Hematopoietic multipotent progenitor cell treated with erythropoietin and hydrocortisone succinate and interleukin-3 and kit ligand, for 8 days (in vitro differentiated cells): ENCODE measurements at places on chromosomes 6 and 20.

- DNase-seq: no peak
These were observed 23.8 kb downstream of the MAN1A1 start for GRCh38 chr6:119325559-119326265.

DNA sequence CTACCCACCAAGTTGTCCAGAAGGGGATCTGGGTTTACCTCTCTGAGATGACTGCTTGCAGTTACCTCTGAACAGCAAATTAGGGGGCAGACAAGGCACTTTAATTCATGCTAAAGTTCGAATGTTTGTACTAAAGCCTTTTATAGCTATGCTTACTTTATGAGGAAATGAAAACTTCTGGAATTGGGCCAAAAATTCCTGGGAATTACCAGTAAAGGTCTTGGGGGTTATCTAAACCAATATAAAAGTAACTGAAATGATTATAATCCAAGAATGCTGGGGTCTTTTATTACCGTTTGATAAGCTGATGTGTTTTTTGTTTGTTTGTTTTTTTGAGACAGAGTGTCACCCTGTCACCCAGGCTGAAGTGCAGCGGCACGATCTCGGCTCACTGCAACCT, 7.9 kb upstream of the LZTS3 start:
- DNase-seq: no peak

DNA sequence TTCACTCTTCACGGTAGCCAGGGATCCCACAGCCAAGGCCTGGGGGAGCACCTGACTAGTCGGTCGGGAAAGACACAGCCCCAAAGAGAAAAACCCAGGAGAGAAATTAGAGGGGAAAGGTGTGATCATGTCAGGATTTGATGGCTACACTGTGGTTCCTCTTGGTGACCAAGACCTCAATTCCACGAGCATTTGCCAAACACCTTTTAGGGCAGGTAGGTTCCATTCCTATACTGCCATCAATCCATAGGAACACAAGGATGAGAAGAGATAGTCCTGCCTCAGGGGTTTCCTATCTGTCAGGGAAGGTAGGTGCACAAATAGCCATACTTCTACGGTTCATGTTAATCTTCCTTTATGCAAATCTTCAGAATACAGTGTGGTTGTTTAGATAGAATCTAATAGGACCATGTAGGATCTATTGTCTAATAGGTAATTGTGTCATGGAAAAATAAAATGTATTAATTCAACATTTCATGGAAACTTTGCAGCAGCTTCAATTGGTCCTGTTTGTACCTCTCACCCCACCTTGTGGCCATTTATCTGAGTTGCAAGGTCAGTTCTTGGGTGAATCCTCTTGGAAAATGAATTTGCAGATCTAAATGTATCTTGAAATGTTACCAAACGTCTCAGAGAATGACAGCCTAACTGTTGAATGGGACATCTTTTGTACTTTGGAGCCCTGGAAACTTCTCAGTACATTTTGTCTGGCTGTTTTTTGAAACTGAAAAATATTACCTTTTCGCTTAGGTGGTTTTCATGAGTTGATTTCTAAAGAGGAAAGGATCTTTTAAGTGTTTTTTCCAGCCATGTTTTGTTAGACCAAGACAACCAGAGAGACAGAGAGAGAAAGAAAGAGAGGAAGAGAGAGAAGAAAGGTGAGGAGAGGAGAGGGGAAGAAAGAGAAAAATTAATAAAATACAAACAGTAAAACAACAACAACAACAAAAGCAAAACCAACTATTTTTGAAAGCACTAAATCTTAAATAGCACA, 33.7 kb upstream of the IYD start:
- DNase-seq: peak; percentile 64

DNA sequence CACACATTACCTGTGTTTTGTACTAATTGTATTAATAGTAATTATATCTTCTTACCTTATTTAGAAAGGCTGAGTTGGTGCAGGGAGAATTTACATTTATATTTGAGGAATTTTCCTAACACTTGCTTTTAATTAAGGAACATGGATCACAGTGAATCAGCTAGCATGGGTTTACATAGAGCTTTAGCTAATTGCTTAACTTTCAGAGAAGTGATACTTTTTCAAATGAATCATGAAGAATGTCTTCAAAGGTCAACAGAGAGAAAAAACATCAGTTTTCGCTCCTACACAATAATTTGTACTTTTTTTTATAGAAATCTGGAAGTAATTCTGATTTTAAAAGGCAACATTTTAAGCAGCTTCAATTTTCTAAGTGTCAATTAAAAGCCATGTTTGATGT, 195.0 kb upstream of the HEY2 start:
- no peak for DNase-seq

- DNase-seq: no peak
These were observed 107.0 kb downstream of the POPDC3 start for GRCh38 chr6:105072798-105073199.

DNA sequence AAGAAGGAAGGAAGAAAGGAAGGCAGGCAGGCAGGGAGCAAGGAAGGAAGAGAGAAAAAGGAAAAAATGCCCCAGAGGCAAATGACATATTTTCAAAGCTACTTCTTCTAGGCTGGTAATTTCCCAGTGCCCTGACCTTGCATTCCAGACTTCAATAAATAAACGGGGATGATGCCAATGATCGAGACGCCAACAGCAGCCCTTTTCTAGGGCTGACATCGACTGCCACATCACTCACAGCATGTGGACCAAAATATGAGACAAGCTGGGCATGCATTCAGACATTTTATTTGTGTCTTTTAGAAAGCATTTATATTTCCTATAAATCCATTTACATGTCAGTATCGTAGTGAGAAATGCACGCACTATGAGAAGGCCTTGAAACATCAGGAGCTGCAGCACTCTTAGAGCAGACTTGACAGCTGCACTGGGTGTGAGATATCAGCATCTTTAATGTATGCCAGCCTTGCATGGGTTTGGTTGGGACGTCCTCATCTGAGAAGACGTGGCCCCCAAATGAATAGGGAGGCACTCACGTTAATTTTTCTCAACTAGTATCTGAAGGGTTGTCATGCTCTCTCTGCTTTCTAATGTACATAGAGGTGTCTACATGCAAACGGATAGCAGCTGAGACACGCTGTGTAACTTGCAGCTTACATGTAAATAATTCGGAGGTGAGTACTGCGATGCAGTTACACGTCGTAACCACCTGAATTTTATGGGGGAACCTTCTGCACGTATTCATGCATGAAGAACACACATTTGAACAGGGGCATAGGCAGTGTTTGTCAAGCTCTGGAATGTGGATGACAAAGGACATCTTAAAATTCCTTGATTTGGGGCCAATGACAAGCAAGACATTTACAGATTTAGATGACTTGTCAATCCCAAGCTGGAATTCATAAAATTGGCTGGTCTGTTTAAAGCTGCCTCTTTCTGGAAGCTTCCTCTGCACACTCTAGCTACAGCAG, 149.1 kb upstream of the AGPAT4 start:
- DNase-seq: no peak

DNA sequence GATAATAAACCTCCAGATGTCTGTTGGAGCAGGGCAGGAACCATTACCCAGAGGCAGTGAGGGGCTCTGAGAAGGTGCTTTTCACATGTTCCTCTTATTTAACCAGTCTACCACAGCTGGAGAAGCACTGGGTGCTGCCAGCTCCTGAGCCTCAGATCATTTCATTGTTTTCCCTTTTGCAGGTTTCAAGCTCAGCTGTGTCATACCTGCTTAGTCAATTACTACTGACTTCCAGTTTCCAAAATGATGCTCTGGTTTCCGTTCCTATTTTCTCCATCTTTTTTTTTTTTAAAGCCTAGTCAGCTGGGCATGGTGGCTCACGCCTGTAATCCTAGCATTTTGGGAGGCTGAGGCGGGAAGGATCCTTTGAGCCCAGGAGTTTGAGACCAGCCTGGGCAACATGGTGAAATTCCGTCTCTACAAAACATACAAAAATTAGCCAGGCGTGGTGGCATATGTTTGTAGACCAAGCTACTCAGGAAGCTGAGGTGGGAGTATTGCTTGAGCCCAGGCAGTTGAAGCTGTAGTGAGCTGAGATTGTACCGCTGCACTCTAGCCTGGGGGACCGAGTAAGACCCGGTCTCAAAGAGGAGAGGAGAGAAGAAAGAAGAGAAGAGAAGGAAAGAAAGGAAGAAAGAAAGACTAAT, 6.7 kb downstream of the FLOT1 start:
- DNase-seq: no peak

DNA sequence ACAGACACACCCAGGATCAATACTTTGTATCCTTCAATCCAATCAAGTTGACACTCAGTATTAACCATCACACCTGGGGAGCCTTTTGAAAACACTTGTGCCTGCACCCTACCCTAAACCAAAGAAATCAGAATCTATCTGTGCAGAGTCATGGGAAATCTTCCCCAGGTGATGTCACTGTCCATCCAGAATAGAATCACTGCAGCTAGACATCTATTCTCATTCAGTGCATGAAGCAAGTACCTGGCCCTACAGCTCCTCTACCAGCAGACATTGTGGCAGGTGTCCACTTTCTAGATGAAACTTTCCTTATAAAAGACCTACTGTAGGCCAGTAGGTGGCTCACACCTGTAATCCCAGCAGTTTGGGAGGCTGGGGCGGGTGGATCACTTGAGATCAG, 262.4 kb upstream of the MARCKS start:
- no peak for DNase-seq

- no peak for DNase-seq
These were observed 13.5 kb upstream of the PRDM1 start for GRCh38 chr6:106072501-106073090.

- DNase-seq: no peak
These were observed 24.0 kb downstream of the PBOV1 start for GRCh38 chr6:138194287-138194686.

DNA sequence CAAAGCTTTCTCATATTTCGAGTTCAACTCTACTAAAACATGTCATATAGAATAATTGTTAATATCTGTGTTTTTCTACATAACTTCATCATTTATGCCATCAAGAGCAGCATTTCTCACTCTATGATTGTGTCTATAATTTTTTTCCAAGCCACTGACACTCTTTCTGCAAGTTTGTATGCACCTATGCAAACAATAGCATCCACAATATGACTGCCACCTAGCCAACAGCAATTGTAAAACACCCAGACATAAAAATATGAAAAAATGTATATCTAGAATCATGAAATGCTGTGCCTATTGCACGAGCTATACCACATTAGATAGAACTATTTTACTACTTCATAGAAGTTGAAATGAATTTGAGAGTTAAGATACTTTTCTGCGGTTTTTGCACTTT, 286.5 kb upstream of the MARCKS start:
- no peak for DNase-seq

- no peak for DNase-seq
These were observed 28.8 kb downstream of the MAP7 start for GRCh38 chr6:136521427-136521826.

DNA sequence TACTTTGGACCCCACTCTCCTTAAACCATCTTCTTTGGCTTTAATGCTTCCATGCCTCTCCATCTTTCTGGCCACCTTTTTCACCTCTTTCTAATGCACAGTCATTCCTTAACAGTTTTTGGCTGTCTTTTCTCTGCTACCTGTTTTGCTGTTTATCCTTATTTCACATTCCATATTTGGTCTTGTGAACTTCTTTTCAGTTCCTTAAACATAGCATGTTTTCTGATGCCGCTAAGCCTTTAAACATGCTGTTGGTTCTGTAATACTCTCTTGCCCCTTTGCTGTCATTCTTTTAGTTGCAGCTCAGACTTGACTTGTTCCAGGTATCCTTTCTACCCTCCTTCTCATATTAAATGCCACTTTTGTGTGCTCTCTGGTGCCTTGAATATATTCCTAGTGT, 35.8 kb downstream of the TOP1 start:
- no peak for DNase-seq

DNA sequence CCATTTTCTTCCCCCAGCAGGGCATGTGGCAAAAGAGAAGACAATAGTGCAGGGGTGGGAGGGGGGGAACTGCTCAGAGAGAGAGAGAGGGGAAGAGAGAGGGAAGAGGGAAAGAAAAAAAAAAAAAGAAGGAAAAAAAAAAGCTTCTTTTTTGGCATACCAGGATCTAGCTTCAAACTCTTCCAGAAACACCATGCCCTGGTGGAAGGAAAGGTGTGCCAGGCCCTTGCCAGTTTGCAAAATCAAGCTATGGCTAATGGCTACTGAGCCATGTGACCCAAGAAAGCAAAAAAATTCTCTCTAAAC, 326 bp downstream of the ZMYND8 start:
- no peak for DNase-seq

DNA sequence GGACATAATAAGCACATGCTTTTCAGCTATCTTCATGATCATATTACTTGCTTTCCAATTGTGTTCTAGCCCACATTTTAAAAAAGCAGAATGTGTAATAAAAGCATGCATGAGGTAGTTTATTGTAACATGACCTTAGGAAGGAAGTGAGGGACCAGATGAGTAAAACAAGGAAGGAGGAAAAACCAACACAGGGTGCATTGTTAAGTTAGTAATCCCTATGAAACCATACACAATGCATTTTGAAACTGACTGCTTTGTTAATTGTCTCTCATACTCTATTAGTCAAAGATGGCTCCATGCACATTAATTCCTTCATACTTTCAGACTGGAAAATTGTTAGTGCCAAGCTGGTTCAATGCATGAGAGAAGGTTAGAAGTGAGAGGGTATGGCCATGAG, 37.7 kb upstream of the CENPW start:
- no peak for DNase-seq

- no peak for DNase-seq
These were observed 438.4 kb upstream of the ADGRB3 start for GRCh38 chr6:68196645-68197044.

GRCh38 chr6:150056156-150056555, 12.8 kb downstream of the ULBP3 start:
- DNase-seq: no peak

DNA sequence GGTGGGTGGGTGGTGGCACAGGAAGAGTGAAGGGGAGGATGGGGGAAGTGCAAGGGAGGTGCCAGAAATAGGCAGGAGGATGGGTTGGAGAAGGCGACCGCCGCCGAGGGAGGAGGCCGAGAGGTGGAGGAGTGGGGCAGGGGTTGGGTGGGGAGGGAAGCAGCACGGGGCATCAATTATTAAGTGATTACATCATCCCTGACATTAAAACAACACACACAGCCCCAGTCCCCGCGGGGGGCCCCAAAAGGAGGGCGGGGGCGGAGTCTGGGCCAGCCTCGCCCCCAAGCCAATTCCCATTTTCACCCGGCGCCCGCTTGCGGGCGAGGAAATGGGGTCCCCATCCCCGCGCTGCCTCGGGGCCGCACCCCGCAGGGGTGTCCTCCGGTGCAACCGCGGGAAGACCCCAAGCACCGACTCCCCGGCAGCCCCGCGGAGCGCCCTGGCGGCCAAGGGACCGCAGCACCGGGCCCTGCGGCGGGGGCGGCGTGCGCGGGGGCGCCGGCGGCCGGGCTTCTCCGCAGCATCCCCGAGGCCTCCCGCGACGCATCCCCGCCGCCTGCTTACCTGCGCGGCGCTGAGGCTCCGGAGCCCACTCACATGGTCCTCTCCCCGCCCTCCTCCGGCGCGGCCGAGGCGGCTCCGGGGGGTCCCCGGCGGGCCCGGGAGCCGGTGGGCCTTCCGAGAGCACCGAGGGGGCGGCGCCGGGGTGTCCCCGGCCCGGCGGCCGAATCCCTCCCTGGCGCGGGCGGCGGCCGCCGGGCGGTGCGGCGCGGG, 663 bp downstream of the FYN start:
- peak; percentile 10 for DNase-seq
